Vagina (tissue), 2 donors: ENCODE measurements at places on chromosomes 3 and 15.

GRCh38 chr3:142705198-142705597 lies 18.6 kb upstream of the TRPC1 start:
- no peak for DNase-seq

DNA sequence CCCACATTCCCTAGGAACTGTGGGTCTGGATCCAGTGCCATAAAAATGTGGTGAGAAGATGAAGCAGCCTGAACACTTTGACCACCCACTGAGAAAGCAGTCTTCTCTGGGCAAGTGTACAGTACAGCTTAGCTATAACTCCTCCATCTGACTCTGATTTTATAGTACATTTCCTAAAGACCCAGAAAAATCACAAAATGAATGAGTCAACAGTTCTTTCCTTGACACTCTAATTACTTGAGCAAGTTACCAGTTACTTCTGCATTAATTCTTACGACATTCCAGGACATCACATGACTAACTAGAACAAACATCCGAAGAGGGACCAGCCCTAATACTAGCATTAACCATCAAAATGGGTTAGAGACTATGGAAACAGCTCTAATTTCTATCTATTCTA lies 148.1 kb upstream of the PEX5L start:
- no peak for DNase-seq

GRCh38 chr3:50352781-50353180 lies 2.1 kb downstream of the CYB561D2 start:
- no peak for DNase-seq

DNA sequence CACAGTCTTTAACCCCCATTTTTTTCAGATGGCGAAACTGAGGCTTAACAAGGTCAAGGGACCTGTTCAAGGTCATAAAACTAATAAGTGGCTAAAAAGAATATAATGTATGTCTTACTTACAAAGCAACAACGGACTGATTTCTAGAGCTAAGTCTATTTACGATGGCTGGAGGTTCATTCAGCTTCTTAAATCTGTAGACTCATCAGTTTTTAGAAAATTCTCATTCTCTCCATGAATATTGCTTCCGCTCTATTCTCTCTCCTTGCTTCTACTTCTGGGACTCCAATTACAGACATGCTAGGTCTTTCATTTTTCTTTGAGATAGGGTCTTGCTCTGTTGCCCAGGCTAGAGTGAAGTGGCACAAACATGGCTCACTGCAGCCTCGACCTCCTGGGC lies 68.9 kb downstream of the WHAMM start:
- no peak for DNase-seq

GRCh38 chr3:48656841-48657281 lies 5.8 kb downstream of the CELSR3 start:
- no peak for DNase-seq

GRCh38 chr15:90836296-90836871 lies 32.0 kb upstream of the FURIN start:
- DNase-seq: no peak

DNA sequence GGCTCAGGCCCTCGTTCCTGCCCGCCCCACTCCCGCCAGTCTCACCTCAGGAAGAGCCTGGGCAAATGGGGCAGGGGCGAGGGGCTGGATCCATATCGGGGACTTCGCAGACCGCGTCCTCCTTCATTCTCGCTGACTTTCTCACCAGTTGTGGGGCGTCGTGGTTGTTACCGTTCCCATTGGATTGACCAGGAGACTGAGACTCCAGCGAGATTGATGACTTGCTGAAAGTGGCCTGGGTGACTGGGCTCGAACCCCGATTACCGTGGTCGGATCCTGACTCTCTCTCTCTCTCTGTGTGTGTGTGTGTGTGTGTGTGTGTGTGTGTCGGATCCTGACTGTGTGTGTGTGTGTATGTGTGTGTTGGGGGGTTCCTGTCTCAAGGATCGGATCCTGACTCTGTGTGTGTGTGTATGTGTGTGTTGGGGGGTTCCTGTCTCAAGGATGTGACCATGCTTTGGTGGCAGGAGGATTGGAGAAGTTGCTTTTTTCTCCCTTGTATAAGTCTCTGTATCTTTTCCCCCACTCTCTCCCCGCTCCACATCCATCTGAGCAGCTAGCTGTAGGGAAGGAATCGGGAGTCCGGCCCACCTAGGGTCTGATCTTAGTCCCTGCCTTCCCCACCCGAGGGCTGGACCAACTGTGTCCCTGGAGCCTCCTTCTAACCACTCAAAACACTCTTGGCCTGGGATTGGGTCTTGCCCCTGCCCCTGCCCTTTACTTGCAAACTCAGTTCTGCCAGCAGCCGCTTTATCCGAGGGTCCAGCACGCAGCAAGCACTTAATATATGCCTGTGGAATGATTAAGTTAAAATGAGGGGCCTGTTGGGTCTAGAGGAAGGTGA lies 603 bp downstream of the PLEKHO2 start:
- no peak for DNase-seq

GRCh38 chr3:178422406-178422805 lies 113.8 kb upstream of the KCNMB2 start:
- no peak for DNase-seq

- no peak for DNase-seq
Observed at GRCh38 chr3:59069838-59070237, 20.0 kb upstream of the CFAP20DC start.

GRCh38 chr3:182149594-182149993 lies 437.9 kb downstream of the SOX2 start:
- no peak for DNase-seq
